CD8-positive, alpha-beta memory T cell (primary cell): ENCODE measurements at places on chromosomes 5 and 9.

DNA sequence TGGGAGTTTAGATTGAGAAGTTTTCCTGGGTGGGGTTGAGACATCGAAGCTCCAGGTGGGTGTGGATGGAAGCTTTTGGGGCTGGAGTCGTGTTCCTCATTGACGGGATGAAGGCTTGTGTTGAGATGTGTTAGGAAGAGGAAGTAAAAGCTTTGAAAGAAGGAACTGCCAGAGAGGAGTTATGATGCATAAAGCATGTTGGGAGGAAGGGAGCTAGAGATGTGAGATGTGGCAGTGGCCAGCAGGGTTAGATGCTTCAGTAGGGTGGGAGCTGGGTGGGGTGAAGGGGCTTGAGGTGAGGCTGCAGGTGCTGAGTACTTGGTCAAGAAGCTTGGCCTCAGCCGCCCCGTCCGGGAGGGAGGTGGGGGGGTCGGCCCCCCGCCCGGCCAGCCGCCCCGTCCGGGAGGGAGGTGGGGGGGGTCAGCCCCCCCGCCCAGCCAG lies 56.7 kb downstream of the HSPA4 start:
- H3K27me3 ChIP-seq = no peaks in the 10 kb centered on the region
- no peak for DNase-seq
- H3K4me3 ChIP-seq = no peak overlapping the region
- H3K36me3 ChIP-seq = peaks cover 19% of the 10 kb centered on the region

GRCh38 chr5:180873615-180874520 lies 12.8 kb upstream of the ZFP62 start:
- no peaks in the 10 kb centered on the region for H3K27me3 ChIP-seq
- no peaks in the 10 kb centered on the region for H3K4me1 ChIP-seq
- no peak for DNase-seq
- no peak overlapping the region for H3K4me3 ChIP-seq
- H3K27ac ChIP-seq = no peak overlapping the region

DNA sequence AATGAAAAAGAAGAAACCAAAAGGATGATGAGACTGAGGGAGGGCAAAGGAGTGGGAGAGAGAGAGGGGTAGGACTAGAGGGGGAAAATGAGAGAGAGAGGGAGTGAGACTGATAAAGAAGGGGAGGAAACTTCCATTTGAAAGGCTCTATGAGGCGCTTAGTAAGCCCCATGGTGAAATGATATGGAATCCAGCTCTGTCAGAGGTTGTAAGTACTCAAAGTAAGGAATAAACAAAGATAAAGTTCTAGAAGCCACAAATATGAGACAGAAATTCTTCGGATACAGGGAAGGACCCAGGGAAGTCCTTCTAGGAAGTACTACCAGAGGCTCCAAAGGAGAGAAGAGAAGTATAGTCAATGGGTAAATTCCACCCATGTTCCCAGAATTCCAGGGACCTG lies 21.7 kb upstream of the VLDLR start:
- H3K4me3 ChIP-seq = no peak overlapping the region
- H3K27ac ChIP-seq = no peak overlapping the region
- H3K27me3 ChIP-seq = no peaks in the 10 kb centered on the region

- H3K27ac ChIP-seq = no peak overlapping the region
- no peak for DNase-seq
- no peak overlapping the region for H3K4me3 ChIP-seq
- H3K4me1 ChIP-seq = no peaks in the 10 kb centered on the region
- H3K27me3 ChIP-seq = peaks cover 4% of the 10 kb centered on the region
Measured at GRCh38 chr5:72123764-72124376, 16.6 kb downstream of the MAP1B start.

DNA sequence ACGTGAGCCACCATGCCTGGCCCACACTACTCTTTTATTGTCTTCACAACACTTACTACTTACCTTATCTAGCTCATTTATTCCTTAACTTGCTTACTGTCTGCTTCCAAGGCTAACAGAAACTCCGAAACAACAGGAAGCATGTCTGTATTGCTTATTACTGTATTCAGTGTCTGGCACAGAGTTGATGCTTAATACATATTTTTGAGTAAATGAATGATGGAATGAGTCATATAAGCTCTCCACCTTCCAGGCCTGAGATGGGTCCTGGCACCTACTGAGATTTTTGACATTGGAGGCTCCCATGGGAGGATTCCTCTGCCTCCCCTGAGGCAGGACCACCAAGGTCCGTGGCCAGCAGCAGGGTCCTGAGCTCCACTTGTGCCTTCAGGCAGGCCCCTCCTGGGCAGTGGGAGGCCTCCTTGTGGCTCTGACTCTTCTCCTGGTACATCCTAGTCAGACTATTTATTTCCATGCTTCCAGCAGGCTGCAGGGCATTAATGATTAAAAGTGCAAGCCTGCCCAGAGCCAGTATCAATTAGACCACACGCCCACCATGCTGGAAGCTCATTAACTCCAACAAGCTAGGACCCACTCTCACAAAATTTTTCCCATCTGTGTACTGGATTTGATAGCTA lies 76.5 kb upstream of the CTNNA1 start:
- no peak overlapping the region for H3K4me3 ChIP-seq
- H3K27ac ChIP-seq = no peak overlapping the region
- H3K4me1 ChIP-seq = no peaks in the 10 kb centered on the region
- peaks cover 11% of the 10 kb centered on the region for H3K27me3 ChIP-seq
- no peak for DNase-seq

- no peak for DNase-seq
- no peaks in the 10 kb centered on the region for H3K27me3 ChIP-seq
- H3K36me3 ChIP-seq = no peaks in the 10 kb centered on the region
- H3K4me1 ChIP-seq = no peaks in the 10 kb centered on the region
Measured at GRCh38 chr9:116133163-116133562, 20.4 kb upstream of the PAPPA start.

- no peaks in the 10 kb centered on the region for H3K4me1 ChIP-seq
- peak overlapping the region; percentile 39 for H3K27ac ChIP-seq
- no peaks in the 10 kb centered on the region for H3K36me3 ChIP-seq
- H3K4me3 ChIP-seq = no peak overlapping the region
- DNase-seq = peak; percentile 18
Measured at GRCh38 chr5:115068239-115069086, 101.2 kb downstream of the TRIM36 start.

DNA sequence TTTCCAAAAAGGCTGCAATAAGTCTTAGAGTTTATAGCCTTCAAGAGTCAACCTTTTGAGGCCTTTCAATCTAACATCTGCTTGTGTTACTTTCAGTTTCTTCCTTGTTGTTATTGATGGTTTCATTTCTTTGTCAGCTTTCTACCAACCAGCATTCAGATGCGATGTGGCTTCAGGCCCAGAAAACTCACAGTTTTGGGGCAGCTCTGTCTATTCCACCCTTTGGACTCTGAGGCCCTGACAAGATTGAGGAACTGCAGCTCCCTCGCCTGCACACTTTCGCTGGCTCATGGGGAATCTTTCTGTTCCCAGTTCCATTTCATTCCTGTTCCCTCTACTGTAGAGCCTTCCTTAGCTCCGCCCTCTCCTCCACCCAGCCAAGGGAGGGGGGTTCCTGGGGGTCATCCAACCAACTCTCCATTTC lies 13.3 kb upstream of the WHRN start:
- no peak for DNase-seq
- no peaks in the 10 kb centered on the region for H3K27me3 ChIP-seq
- peaks cover 5% of the 10 kb centered on the region for H3K4me1 ChIP-seq
- no peaks in the 10 kb centered on the region for H3K36me3 ChIP-seq
- no peak overlapping the region for H3K4me3 ChIP-seq

DNA sequence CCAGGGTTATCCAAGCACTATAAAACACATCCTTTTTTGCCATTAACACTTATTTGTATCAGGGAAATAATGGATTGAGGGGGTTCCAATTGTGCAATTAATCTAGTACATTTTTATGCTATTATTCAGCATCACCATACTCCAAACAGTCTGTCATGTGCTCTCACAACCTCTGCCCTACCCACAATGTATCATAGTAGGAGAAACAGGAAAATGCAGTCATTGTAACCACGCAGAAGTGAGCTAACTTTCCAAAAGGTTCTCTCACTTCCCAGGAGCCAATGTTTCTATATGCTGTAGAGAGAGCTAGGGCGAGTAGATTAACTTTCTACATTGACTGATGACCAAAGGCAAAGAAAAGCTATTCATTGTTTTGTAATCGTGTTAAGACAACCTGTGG lies 29.8 kb downstream of the DAB2 start:
- H3K36me3 ChIP-seq = no peaks in the 10 kb centered on the region
- H3K4me3 ChIP-seq = no peak overlapping the region
- H3K4me1 ChIP-seq = peaks cover 8% of the 10 kb centered on the region
- no peak overlapping the region for H3K27ac ChIP-seq

DNA sequence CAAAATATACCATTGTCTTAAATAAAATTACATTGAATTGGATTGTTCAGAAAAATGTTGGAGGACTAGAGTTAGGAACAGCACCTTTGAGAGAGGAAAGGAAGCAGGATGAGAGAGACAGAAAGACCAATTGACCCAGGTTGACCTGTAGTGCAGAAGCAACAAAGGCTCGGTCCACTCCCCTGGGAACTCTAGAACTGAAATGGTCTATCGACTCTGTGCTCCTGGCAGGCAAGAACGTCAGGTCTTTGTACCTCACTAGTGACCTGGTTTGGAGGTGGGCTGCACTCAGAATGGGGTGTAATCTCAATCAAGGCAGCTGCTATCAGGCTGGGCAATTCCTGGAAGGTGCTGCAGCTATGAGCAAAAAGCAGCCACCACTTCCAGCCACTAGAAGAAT lies 110.8 kb downstream of the FAM174A start:
- no peaks in the 10 kb centered on the region for H3K27me3 ChIP-seq
- no peak overlapping the region for H3K4me3 ChIP-seq
- H3K4me1 ChIP-seq = no peaks in the 10 kb centered on the region
- H3K27ac ChIP-seq = peak overlapping the region; percentile 55
- no peak for DNase-seq
- no peaks in the 10 kb centered on the region for H3K36me3 ChIP-seq

- peaks cover 51% of the 10 kb centered on the region for H3K36me3 ChIP-seq
- no peak overlapping the region for H3K27ac ChIP-seq
- no peak for DNase-seq
- H3K4me1 ChIP-seq = no peaks in the 10 kb centered on the region
- no peak overlapping the region for H3K4me3 ChIP-seq
Measured at GRCh38 chr9:128528445-128529160, 23.8 kb upstream of the SPTAN1 start.

DNA sequence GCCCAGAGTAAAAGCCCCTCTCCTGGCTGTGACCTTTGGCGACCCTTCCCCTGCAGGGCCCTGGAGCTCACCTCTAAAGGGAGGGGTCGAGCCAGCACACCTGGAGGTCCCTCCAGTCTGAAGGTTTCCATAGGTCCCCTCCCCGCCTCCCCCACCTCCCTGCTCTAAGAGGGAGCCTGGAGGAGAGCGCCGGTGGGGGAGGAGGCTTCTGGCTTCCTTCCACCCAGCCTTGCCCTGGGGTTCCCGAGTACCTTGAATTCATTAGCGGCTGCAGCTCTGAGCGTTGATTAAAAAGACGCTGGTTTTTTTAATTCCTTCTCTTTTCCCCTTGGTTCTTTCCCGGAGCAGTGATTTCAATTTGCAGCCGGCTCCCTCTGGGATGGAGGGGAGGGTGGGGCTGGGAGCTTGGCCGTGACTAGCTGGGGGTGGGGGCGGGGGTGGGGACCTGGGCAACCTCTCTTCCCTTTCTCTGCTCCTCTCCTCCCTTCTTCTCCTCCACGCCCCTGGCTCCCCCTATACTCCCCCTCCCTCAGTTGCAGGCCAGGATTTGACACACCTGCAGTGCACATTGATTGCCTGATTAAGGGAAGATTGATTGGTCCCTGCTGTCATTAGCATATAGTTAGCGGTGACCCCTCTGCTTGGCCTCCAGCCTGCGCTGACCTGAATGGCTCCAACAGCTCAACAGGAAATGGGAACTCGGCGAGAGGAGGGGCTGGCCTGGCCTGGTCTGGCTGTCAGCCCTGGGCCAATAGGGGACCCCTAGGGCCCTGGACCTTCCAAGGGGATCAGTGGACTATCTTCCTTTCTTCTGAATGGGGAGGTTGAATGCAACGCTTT lies 67.5 kb upstream of the RAPGEF1 start:
- H3K4me3 ChIP-seq = no peak overlapping the region
- no peak for DNase-seq
- H3K36me3 ChIP-seq = no peaks in the 10 kb centered on the region
- H3K27ac ChIP-seq = no peak overlapping the region
- no peaks in the 10 kb centered on the region for H3K27me3 ChIP-seq

DNA sequence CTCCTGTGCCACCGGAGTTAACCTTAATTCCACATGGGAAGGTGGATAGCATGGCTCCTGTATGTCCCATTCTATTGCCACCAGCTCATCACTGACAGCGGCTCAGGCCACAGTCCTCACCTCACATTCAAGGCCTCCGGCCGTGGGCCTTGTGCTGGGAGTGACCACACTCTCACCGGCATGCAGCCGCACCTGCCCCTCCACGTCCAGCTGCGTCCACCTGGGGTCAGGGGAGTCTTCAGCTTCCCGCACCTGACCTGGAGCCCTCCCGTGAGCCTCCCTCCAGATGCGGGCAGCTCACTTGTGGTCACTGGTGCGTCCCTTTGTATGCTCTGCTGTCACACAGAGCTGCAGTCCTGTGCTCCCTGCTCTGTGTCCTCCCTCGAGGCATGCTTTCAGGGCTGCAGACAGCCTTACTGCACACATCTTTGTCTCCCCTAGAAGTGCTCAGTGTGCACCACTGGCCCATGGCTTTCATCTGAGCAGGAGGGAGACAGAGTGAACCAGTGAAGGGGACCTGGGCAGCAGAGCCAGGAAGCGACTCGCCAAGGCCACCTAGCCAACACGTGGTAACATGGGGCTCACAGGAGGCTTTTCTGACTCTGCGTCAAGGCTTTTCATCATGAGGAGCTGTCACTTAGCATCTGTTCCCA lies 210.1 kb downstream of the ERCC6L2 start:
- no peaks in the 10 kb centered on the region for H3K36me3 ChIP-seq
- no peak for DNase-seq
- no peak overlapping the region for H3K4me3 ChIP-seq
- H3K4me1 ChIP-seq = no peaks in the 10 kb centered on the region
- H3K27ac ChIP-seq = no peak overlapping the region
- H3K27me3 ChIP-seq = no peaks in the 10 kb centered on the region

- DNase-seq = no peak
- no peaks in the 10 kb centered on the region for H3K36me3 ChIP-seq
- peak overlapping the region; percentile 16 for H3K27ac ChIP-seq
- H3K27me3 ChIP-seq = no peaks in the 10 kb centered on the region
- H3K4me3 ChIP-seq = no peak overlapping the region
- no peaks in the 10 kb centered on the region for H3K4me1 ChIP-seq
Measured at GRCh38 chr5:149802008-149802680, 72.0 kb downstream of the PPARGC1B start.
